AG10803 (cell line): ENCODE measurements at places on chromosomes 5 and 9.

- DNase-seq = no peak
These were observed 73.7 kb upstream of the ERCC6L2 start for GRCh38 chr9:95801797-95802196.

- no peak for DNase-seq
These were observed 11.0 kb downstream of the RNF145 start for GRCh38 chr5:159198063-159199036.

- DNase-seq = no peak
These were observed 82.9 kb downstream of the PTCD2 start for GRCh38 chr5:72402959-72403628.

GRCh38 chr9:113219186-113219936 lies 1.7 kb downstream of the FKBP15 start:
- peak; percentile 1 for DNase-seq

- no peak for DNase-seq
These were observed 136.8 kb downstream of the ASTN2 start for GRCh38 chr9:117278020-117278419.

DNA sequence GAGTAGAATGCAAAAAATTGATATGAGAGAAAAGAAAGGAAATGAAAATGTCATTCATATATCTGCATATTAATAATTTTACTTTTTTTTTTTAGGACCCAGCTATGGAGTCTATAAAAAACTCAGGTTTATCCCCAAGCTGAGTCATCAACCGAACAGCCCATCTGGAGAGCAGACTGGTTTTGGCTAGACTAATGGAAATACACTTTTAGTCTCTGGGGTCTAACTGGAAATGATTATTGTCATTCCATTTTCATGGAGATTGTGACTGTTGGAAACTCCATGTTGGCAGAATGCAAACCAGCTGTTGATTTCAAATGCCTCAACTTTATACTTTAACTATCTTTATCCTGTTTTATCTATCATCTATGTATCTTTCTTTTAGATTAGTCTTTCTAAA lies 28.7 kb downstream of the ANXA1 start:
- peak; percentile 79 for DNase-seq

GRCh38 chr5:58926541-58926935 lies 343.7 kb downstream of the RAB3C start:
- no peak for DNase-seq

- DNase-seq = no peak
These were observed 3.8 kb downstream of the NOL6 start for GRCh38 chr9:33469891-33470290.

GRCh38 chr9:127458921-127459320 lies 7.6 kb downstream of the LRSAM1 start:
- no peak for DNase-seq

- DNase-seq = no peak
These were observed 82.0 kb downstream of the SLC1A1 start for GRCh38 chr9:4572184-4572826.

- DNase-seq = no peak
These were observed 17.6 kb upstream of the SETX start for GRCh38 chr9:132372177-132373095.

- DNase-seq = no peak
These were observed 984.5 kb upstream of the CDH18 start for GRCh38 chr5:20972419-20972925.

GRCh38 chr9:21543187-21543586 lies 61.1 kb upstream of the IFNE start:
- no peak for DNase-seq

DNA sequence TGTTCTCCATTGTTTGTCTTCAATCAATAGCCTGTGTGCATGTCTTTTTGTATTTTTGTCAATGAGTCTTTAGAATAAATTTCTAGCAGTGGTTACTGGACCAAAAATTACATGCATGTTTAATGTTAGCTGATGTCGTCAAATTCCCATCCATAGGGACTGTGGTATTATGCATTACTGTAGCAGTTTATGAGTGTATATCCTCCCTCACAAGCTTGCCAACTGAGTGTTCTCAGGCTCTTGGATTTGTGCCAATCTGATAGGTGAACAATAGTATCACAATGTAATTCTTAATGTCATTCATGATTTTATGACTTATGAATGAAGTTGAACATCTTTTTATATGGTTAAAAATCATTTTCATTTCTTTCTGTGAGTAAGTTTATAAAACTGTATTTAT lies 13.0 kb downstream of the SNX24 start:
- no peak for DNase-seq

GRCh38 chr9:99038484-99038820 lies 66.5 kb upstream of the TGFBR1 start:
- peak; percentile 58 for DNase-seq

GRCh38 chr5:37391591-37391990 lies 12.5 kb downstream of the WDR70 start:
- no peak for DNase-seq

DNA sequence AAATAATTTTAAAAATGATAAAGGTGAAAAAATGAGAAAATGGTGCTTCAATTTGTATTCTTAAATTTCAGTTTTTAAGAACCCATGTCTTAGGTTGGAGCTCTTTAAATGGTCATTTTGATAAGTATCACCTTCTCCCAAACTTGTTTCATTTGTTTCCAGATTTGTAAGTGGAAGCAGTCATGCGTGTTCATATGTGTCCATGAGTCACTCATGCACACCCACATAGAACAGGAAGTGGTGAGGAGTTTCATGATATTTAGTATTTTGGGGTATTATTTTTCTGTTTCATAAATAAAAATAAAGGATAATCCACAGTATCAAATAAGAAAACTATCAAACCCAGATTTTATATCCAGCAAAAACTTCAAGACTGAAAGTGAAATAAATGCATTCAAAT lies 570.4 kb upstream of the ST8SIA4 start:
- peak; percentile 2 for DNase-seq

GRCh38 chr5:148768806-148769415 lies 57.5 kb upstream of the ADRB2 start:
- no peak for DNase-seq

DNA sequence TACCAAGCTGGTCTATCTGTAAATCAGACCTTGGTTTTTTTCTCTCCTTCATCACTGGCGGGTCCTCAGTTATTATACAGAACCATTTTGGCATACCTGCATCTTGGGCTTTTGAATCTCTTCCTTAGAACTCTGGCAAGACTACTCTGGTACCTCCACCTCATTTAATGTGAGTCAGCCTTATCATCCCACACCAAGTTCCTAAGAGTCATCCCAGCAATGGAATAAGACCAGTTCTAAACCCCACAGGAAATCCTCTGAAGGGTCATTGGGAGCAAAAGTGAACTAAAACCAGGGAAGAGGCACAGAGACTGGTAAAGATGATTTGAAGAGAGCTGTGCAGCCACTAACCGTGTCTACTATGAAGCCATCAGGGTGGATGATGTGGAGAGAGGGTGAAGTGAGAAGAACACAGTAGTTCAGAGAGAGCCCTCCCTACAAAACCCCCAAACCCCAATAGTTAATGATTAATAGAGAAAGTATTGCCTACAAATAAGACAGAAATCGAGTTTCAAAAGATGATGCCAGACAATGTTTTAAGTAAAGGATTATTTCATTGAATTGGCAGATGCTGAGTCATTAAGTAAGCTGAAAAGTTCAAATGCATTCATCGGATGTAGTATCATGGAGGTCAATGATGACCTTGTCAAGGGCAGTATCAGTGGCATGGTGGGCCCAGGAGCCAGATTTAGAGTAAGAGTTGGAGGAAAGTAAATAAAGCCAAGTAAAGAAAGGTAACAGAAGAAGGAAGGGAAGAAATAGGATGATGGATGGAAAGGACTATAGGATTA lies 85.4 kb downstream of the PCSK1 start:
- no peak for DNase-seq

DNA sequence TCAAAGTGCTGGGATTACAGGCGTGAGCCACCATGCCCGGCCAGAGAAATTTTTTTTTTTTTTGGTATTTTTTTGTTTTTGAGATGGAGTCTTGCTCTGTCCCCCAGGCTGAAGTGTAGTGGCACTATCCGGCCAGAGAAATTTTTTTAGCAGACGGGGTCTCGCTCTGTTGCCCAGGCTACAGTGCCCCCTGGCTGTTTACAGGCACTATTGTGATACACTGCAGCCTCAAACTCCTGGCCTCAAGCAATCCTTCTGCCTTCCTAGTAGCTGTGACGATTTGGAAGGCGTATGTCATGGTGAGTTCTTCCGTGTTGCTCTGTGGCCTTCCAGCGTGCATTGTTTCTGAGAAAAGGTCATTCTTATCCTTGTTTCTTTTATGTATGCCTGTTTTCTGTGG lies 47.5 kb downstream of the CNOT6 start:
- DNase-seq = no peak

DNA sequence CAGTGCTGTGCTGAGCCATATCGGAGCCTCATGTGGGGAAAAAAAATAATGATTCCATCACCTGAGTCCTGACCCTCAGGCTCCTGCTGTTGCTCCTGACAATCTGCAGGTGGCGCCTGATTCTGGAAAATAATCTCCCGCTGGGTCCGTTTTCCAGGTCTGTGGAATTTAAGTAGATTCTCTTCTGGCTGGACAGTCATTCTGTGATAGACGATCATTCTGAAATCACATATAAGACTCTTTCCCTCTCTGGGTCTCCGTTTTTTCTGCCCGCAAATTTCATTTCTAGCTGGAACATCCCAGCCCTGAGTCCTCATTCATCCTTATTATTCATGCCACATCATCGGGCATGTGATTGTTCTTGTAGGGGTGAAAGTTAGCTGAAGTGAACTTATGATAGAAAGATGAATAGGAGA lies 22.1 kb upstream of the STXBP1 start:
- peak; percentile 79 for DNase-seq

- DNase-seq = no peak
These were observed 190.7 kb upstream of the SLC27A6 start for GRCh38 chr5:128774605-128775004.

DNA sequence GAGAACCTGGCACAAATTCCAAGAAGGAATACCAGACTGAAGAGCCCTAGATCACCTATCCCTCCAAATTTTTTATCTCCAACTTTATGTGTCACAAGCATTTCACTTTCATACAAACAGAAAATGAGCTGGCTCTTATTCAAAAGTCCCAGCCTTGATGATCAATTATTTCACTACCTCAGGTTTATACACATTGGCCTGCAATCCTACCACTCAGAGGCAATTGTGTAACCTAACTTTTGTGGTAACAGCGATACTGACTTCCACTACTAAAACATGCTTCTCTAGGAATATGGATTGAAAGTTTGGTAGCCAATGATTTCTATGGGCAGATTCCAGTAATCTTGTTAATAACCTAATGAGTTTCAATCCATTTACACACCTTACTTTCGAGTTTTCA lies 10.5 kb downstream of the RNF38 start:
- DNase-seq = no peak

DNA sequence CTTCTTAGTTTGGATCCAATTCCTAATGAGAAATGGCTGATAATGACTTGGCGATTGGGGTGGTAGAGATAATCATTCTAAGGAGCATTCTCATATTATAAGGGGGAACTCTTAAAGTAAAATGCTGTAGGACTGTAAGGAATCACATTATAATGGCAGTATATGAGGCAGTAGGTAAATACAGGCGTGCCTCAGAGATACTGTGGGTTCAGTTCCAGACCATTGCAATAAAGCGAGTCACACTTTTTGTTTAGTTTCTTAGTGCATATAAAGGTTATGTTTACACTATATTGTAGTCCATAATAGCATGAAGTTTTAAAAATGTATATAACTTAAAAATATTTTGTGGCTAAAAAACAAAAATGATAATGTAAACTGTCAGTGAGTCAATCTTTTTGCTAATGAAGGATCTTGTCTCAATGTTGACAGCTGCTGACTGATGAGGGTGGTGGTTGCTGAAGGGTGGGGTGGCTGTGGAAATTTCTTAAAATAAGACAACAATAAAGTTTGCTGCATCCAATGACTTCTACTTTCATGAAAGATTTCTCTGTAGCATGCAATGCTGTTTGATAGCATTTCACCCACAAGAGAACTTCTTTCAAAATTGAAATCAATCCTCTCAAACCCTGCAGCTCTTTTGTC lies 15.8 kb downstream of the NMUR2 start:
- no peak for DNase-seq

DNA sequence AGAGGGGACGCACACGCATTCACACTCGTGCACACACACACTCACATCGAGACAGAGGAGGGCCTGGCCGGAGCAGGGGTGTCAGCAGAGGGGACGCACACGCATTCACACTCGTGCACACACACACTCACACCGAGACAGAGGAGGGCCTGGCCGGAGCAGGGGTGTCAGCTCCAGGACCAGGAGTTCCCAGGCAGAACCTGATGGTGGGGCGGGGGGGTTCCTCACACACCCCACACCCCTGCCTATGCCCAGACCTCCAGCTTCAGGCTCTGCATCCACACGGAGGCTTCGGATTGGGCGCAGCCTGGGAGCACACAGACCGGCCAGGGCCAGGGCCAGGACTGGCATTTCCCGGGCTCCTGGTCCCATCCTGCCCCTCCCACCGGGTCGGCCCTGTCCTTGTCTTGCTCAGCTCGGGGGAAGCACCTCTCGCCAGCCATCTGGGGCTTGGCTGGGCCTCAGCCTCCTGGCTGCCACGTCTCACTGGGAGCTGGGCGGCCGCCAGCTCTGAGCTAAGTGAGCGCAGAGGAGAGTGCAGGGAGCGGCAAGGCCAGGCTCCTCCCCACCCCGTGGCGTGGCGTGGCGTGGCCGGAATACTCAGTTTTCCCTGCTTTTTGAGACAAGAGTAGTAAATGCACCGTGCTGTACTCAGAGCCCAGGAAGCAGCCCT lies 31.3 kb downstream of the ADAMTS2 start:
- peak; percentile 99 for DNase-seq

GRCh38 chr5:76715486-76715735 lies 515 bp upstream of the F2R start:
- no peak for DNase-seq

DNA sequence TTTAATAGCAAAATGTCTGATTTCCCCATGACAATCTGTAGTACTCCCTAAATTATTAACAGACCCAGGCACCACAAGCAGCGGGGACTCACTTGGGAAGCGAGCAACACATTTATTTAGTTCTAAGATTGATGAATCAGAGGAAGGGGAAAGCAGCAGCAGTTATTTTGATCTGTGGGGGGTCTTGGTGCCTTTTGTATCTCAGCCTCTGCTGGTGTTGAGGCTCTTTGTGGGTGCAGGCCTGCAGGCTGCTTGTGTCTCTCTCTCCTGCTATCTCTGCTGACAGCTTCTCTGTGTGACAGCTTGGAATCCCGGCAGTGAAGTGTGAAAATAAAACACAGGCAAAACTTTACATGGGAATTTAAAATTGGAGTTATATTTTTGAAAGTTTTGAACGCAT lies 878.2 kb upstream of the DMAC1 start:
- no peak for DNase-seq

DNA sequence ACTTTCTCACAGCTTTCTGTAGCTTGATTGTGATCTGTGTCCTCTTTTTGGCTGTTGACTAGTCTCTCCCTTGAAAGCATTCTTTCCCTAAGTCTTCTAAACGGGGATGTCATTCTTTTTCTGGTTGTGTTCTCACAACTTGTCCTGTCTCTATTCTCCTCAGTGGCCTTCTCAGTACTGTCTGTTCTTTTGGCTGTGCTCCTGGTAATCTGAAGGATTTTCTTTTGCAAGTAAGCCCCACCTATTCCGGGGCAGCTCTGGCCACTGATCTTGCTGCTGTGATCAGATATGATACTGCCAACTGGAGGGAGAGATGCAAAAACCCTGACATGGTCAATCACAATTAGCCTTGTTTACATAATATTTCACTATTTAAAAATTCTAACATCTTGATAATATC lies 172.2 kb downstream of the CDC42SE2 start:
- DNase-seq = no peak
